Right hindlimb (tissue), 1 donor: ENCODE measurements at places on chromosomes 6 and 20.

DNA sequence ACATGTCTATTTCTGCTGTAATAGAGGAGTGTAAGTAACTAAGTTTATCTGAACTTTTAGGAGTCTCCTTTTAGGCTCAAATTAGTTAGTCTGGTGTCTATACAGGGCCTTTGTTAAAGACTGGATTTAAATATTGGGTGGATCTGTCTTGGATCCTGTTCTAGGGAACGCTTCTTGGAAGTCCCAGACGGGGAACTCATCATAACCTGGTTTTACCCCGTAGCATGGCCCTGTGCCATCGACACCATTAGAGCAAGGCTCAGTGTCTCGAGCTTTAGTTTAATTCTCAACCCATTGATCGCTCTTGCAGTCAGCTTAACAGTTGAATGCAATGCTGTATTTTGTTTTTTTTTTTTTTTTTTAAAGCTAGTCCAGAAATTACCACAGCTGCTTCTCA is 89.9 kb downstream of the CARMIL1 start:
- DNase-seq = peak; percentile 68

- DNase-seq = no peak
These were observed 632.9 kb downstream of the MAFB start for GRCh38 chr20:40056171-40056570.

DNA sequence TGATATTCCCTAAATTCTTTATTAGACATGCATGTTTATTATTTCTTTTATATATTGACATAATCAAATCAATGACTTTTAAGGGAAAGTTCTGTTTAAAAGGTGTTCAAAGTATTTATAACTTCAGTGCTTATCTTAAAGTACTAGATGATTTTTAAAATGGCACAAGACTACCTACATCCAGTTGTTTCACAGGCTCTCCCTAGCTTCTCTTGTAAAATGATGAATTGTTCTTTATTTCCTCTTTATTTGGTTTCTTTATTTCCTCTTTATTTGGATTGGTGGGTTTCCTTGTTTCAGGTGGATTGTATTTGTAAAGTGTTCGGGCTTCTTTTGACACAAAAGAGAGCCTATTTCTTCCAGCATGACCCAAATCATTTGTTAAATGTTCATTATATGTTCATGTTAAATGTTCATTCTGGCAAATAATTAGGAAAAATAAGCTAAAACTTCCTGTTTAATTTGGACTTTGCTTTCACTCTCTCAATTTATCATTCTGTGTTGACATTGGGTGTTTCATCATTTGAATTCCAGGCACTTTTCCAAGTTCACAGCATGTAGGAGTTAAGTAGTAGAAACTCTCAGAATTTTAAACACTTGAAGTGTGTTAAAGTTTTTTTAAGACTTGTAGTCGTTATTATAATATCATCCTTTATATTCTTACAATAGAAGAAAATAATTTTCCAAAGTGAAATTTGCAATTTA is 24.6 kb downstream of the MLIP start:
- DNase-seq = no peak

- DNase-seq = no peak
These were observed 6.6 kb upstream of the WTAP start for GRCh38 chr6:159720708-159721107.

- no peak for DNase-seq
These were observed 176.0 kb downstream of the MRPL14 start for GRCh38 chr6:43951063-43951755.
